H7 (cell line): ENCODE measurements at places on chromosomes 1 and 21.
A peak's percentile ranks its signal among the peaks of the same experiment; 100 is the strongest.

GRCh38 chr1:157968508-157968907 lies 24.9 kb upstream of the KIRREL1 start:
- no peak for DNase-seq

- no peak for DNase-seq
Observed at GRCh38 chr1:18008081-18008480, 99.5 kb upstream of the IGSF21 start.

DNA sequence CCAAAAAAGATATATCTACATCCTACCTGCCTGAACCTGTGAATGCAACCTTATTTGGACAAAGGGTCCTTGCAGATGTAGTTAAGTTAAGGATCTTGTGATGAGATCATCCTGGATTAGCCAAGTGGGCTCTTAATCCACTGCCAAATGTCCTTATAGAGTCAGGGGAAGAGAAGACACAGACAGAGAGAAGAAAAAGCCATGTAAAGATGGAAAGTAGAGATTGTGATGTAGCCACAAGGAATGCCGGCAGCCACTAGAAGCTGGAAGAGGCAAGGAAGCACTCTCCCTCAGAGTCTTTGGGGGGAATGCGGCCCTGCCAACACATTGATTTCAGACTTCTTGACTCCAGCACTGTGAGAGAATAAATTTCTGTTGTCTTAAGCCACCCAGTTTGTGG lies 16.2 kb downstream of the HSD11B1 start:
- DNase-seq = no peak

DNA sequence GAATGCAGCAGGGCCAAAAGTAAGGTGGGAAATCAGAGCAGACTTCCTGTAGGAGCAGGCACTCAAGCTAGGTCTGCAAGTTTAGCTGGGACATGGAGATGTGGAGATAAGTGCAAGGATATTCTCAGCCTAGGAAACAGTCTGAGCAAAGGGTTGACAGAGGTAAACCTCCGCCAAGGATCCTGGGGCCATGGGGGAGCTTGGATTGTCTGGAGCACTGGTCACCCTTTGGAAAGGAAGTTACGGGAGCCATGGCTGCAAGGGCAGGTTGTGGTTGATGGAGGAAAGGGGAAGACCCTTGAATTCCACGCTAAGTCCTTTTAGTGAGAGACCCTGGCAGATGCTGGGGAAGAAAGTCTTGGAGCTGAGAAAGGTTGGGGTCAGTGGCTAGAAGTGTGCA lies 150.9 kb downstream of the PTPRU start:
- no peak for DNase-seq

- no peak for DNase-seq
Observed at GRCh38 chr1:114274621-114275317, 121.1 kb upstream of the SYT6 start.

DNA sequence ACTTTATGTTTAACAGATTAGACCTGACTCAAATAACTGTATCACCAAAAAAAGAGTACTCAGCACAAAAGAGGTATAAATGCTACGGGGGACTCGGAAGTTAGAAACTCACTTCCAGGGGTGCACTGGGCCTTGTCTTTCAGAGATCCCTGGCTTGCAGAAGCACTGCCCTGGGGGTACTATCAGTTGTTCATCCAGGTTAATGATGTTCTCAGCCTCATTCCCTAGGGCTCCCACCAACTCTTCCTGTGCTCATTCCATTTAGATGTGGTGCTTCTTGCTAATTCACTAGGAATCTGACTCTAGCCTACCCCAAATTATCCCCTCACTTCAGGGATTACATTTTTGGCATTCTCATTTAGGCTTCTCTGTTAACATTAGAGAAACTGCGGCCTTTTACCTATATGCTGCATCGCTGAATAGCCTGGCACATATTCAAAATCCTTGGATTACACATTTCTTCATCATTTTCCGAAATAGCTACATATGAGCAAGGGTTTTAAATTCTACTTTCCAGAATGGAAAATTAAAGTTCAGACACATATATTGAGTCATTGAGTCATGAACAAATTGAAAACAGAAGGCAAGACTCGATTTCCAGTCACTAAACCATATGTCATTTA lies 338.5 kb downstream of the KCTD3 start:
- DNase-seq = no peak

DNA sequence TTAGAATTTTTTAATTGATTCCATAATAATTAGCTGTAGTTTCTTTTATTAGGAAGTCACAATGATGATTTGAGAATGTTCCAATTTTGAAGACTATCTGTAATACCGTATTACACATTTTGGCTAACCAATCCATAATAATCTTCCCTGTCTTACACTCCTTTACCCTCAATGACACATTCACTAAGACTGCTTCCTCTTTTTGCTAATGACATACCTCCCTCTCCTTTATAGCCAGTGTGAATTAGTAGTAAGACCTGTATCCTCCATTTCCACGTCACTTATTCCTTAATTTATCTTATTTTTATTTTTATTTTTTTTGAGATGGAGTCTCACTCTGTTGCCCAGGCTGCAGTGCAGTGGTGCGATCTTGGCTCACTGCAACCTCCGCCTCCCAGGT lies 10.1 kb downstream of the KDM1A start:
- DNase-seq = no peak

GRCh38 chr1:92291372-92291999 lies 7.3 kb downstream of the GLMN start:
- peak; percentile 24 for DNase-seq

DNA sequence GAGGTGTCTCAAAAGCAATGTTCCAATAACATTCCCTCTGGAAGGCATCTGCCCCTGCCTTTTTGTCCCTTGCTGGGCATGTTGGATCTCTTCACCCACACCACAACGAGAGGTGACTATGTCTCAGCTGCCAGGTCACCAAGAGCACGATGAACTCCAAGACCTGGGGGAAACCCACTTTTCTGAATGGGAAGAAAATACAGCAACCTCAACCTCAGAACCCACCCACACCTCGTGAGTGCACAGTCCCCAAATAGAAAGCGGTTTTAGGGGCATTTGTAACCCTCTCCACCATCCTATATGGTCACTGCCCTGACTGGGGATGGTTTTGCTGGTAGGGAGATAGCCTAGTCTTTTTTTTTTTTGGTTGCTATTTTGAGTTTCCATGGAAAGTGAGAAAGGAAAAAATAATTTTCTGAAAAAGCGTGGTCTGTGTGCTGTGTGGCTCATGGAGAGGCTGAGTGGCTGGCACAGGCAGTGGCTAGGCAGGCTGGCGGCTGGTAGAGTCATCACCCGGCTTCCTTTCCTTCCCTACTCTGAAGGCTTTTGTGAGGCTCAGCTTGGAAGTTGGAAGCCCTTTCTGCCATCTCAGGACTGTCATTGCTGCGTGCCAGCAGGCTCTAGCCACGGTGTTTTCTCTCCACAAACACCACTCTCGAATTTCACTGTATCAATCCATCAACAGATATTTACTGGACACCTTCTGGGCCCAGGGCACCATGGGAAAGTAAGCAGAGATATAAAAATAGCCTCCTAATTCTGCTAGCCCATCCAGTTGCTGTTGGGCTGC lies 15.8 kb downstream of the TSPAN2 start:
- no peak for DNase-seq

GRCh38 chr1:68319907-68320306 lies 87.6 kb upstream of the WLS start:
- no peak for DNase-seq

DNA sequence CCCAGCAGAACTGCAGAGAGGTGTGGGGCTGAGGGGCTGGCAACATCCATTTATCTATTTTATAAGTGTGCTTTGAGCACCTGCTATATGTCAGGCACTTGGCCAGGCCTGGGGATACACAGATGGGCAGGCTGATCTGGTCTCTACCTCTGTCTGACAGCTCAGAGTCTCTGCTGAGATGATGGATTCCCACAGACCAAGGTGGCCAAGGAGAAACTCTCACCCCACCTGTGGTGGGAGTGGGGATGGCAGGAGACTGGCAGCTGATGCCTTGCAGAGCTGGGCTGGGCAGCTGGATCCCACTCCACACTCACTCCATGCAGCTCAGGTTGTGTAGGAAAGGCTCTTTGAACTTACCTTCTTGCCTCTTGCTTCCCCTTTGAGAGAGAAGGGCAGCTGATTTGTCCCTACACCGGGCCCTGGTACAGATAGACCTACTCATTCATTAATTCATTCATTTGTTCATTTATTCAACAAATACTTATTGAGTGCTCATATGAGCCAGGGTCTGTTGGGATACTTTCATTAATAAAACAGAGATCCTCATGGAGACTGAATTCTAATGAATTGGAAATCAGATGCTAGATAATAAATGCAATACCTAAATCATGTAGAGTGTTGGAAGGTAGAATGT lies 9.0 kb downstream of the ADORA1 start:
- DNase-seq = no peak

- DNase-seq = no peak
Observed at GRCh38 chr1:188302746-188303145, 1474.0 kb downstream of the PLA2G4A start.

- no peak for DNase-seq
Observed at GRCh38 chr1:209307846-209308245, 275.7 kb upstream of the CAMK1G start.

DNA sequence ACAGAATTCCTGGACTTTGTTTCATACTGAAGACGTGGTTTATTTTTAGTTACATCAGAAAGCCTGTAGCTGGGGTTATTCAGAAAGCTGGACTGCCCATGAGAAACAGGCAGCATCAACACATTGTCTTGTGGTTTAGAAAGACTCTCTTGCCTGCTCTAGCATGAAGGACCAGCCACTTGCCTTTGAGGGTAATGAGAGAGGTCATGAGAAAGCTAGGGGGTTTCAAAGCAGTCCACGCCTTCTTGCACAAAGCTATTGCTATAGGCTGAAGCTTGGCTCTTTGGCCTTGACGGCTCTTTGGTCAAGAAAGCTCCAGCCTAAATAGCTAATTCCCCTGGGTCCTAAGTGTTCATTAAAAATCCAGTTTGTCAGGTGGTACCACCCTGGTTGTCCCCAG lies 208.1 kb downstream of the PRDM2 start:
- DNase-seq = no peak

- DNase-seq = no peak
Observed at GRCh38 chr1:11822091-11822490, 16.1 kb downstream of the CLCN6 start.

GRCh38 chr21:31420988-31421387 lies 76.9 kb upstream of the TIAM1 start:
- no peak for DNase-seq

DNA sequence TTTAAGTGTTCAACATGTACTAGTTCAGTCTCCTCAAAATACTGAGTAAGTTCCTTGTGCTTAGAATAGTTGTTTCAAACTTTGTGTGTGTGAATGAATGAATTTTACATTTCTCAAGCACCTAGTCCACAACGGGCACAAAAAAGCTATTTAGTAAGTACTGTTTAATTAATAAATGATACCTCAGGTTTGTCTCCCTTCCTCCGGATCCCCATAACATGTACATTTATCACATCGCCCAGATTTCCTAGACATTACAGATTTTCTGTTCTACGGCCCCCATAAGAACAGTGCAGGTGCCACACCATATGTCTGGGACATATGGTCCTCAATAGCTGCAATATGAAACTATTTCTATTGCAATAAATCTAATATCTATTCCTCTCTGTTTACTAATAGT lies 1.3 kb upstream of the TTF2 start:
- DNase-seq = no peak

- DNase-seq = no peak
Observed at GRCh38 chr21:42198929-42199867, 19.7 kb upstream of the ABCG1 start.

DNA sequence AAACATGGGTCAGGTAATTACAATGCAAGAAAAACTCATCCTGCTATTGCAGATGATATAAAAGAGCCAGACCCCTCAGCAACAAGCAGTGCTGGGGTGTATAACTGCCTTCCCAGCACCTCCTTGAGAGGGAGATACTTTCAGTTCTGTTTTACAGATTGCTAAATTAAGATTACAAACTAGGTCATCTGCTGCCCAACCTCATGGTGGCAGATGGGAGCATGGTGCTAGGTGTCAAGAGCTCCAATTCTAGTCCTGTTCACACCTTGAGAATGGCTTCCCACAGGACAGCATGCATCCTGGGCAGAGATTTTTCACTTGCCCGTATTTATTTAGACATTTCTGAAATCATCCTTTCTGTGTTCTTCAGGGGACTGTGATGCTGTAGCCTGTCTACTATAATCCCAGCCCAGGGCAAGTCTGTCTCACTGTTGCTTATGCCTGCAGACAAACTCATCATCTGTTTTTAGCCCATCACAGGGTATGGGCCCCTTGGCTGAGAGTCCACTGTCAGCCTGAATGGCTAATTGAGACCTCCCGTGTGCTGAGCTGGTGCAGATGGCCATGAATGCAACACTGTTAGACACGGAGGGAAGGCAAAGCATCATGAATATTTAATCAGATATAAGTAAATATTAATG lies 40.2 kb upstream of the PBX1 start:
- no peak for DNase-seq

- peak; percentile 75 for DNase-seq
Observed at GRCh38 chr1:31759298-31760023, 4.7 kb downstream of the ADGRB2 start.
